ENCODE measurements at places on chromosomes 3 and 15.

- DNase-seq: no peak
Measured at GRCh38 chr3:136937851-136938250, 19.9 kb upstream of the IL20RB start.

GRCh38 chr3:62462104-62462762, 88.9 kb upstream of the FEZF2 start:
- no peak for DNase-seq

GRCh38 chr15:31060429-31061140, 40.9 kb downstream of the TRPM1 start:
- DNase-seq: no peak

DNA sequence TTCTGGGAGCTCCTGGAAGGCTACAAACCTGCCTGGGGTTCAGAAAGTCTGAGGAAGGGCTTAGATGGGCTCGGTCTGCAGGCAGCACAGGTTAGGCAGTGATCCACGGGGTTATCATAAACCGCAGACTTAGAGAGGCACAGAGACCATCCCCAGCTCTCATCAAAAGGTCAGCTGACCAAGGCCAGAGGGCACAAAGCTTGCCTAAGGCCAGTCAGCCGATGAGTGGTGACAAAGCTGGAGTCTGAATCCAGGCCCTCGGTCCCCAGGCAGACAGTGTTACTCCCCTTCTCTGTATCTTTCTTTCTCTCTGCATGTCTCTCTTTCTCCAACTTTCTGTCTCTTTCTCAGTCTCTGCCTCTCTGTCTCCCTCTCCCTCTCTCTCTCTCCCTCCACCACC, 56.5 kb downstream of the ADCY5 start:
- DNase-seq: no peak

GRCh38 chr15:93049914-93050578, 39.0 kb downstream of the RGMA start:
- DNase-seq: no peak

DNA sequence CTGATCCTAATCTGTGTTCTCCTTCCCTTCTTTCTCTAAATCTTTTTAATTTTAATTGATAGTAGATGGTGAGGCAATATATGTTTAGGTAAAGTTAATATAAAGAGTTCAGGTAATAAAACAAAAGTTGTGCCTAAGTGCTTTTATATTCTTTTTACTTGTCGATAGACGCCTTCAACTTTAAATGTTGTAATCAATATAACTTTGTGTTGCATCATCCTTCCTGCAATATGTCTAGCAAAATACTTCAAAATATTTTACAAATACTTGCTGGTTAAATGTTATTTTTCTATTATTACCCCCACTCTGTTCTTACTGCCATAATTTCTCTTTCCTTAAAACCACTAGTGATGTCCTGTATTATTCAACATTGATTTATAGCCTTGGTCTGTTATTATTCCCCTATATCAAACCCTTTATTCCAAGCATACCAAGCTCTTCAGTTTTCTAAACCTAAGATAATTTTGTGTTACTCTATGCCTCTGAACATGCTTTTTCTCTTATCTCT, 92.4 kb downstream of the NAALADL2 start:
- no peak for DNase-seq

DNA sequence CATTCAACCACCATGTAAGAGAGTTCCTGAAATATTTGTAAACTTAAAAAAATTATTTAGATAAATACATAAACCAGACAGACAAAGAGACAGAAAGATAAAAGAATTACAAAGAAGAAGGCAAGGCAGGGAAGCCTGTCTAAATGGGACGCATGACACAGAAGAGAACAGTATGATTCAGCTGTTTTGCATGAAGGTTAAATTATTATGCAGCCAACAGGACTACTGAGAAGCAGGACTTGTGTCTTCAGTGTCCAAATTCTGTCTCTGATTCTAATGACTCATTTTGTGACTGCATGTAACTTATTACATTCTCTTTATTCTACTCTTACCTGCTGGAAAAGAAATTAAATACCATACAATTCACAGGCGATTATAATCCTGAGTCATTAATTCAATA, 340.4 kb upstream of the KCNMB2 start:
- DNase-seq: no peak

DNA sequence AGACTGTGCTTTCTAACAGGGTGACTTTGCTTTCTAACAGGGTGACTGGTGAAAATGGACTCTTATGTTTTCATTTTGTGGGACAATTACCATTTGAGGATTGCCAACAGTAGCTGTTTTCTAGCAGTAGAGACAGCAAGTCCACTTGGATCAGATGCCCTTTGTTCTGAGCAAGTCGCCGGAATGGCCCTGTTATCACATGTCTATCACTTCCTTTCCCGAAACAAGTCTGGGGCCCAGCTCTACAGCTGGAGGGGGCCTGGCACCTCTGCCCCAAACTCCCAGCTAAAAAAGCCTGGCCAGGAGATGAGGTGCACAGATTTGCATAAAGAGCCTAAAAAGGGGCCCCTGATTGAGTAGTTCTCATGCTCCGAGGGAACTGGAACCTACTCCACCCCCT, 44.6 kb downstream of the THBS1 start:
- DNase-seq: no peak

GRCh38 chr15:101578443-101578894, 73.7 kb downstream of the TM2D3 start:
- DNase-seq: no peak

DNA sequence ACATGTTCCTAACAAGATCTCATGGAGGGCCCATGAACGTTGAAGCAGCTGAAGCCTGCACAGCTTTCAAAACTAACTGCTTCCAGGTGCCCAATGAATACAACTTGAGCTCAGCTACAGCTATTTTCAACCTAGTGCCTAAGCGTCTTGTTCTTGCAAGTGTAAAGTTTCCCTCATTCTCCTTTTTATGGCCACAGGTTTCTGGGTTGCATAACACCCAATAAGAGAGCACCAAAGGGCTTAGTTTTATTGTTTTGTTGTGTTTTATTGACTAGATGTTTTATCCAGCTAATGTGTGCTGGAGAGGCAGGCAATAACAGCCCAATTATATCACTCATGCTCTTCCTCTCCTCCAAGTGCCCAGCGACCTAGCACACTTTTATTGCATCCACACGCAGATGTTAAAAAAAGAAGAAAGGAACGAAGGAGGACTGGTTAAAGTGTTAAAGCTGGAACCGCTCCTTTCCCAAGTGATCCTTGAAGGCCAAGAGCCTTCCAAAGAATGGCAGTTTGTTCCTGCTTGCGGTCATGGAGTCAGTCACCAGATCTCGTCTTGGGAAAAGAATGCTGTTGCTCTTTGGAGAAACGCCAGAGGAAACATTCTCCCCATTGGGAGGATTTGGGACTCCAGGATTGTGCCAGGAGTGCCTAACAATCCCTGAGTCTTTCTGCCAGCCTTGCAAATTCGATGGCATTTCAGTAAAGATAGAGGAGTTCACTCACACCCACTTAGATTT, 156.9 kb downstream of the MEX3B start:
- DNase-seq: no peak

DNA sequence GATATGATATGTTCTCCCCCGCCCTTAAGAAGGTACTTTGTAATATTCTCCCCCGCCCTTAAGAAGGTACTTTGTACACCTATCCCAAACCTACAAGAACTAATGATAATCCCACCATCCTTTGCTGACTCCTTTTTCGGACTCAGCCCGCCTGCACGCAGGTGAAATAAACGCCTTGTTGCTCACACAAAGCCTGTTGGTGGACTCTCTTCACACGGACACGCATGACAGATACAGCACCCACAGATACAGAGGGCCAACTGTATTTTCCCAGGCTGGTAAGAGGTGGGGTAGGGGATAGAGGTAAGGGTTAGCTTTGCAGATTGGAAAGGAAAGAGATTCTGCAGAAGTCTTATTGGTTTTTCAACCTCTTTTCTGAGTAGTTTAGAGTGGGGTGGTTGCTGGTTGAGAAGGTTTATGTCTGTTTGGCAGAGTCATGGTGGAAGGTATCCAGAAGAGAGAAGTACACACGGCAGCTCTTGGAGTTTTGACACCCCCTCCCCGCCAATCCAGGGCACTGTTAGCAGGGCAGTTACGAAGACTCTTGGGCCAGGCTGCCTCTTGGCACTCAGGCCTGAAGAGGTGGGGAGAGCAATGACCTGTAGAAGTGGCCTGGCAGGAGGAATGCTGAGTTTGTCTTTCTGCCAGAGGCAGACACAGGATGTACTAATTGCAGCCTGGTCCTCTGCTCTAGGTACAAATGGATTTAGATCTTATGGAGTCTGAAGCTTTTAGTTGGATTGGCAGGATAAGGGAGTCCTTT, 36.0 kb upstream of the IDH2 start:
- no peak for DNase-seq

DNA sequence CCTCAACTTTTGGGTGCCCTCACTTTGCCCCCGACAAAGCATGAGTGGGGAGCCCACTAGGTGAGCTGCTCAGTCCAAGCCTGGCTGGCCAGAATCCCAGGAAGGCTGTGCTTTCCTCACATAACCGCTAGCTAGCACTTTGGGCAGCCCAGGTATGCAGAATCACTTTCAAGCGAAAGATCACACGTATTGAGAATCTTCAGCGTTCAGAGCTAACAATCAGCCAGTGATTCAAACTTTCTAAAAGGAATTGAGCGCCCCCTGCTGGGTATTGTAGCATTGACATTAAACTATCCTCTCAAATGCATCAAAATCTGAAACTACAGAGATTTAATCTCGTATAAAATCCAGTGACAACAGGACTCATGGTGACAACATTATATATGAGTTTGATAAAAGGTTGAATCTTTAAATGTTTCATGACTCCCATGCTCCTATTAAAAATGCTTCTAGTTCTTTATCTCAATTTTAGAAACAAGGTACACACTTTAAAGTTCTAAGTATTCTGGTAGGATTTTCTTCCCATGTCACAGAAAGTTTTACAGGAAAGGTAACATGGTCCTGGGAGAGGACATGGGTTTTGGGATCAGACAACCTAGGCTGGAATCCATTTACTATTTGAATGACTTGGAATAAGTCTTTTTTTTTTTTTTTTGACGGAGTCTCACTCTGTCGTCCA, 11.8 kb downstream of the ANAPC13 start:
- no peak for DNase-seq

DNA sequence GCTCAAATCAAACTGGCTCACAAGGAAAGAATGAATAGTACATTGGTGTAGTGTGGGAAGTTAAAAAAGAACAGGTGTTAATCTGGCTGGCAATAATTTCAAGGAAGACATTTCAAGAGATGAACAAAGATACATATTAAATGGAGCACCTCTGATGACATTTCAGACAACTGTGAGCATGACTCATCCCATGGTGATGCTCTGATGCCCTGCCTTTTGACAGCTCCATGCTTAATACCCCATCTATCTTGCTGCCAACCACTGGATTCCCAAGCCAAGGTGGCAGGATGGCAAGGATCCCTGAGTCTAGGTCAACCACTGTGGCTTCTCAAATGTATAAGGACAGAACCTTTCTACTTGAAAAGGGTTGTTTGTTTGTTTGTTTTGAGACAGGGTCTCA, 29.3 kb downstream of the LRRC2 start:
- DNase-seq: no peak

- no peak for DNase-seq
Measured at GRCh38 chr3:125406070-125406469, 30.9 kb upstream of the ZNF148 start.

DNA sequence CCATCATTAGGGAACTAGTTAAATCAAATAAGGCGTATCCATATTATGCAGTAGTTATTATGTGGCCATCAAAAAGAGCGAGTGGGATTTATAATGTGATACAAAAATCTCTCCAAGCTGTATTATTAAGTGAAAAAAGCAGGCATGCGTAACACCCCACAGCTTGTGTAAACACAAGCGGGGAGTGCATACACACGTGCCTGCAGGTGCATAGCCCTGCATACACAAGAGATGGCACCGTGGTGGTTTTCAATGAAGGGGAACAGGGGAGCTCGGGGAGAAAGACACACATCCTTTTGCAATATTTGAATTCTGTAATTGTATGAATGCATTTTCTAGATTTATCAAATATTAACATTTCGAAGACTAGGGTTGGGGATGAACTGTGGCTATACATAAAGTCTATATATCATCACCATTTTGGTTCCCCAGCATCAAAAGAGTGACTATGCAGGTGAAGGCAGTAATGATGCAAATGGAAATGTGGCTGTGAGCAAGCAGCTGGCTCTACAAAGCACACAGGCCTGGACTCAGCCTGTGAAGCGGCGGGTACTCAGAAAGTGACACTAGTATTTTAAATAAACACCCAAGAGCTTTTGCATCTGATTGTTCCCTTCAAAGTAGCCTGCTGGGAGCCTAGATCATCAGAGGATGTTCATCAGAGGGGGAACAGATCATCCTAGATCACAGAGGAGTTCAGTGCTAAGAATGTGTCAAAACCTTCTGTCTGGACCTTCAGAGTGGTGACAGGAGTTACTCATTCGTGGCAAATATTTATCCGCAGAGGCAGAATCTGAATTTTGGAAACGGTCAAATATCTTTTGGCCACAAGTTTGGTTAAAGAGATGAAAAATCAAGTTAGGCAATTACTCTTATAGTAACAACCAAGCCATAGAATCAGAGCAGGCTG, 9.4 kb upstream of the KIF7 start:
- DNase-seq: no peak

GRCh38 chr15:35306361-35306981, 221.4 kb upstream of the NANOGP8 start:
- no peak for DNase-seq

DNA sequence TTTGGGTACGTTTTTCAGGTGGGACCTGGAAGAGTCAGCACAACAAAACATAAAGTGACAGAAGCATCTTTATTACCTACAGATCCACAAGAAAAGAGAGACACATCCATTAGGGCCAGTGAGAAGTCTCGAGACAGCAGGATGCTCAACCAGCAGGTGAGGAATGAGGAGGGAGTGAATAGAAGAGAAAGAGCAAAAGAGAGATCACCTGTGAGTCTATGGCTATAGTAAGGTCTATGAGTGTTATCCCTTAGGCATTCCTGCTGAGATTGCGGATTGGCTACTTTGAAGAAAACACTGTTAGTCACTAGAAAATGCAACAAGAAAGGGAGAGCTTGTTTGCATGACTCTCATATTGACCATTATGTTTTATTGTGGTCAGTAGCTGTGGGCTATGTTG, 1556.2 kb upstream of the GBE1 start:
- DNase-seq: no peak

- no peak for DNase-seq
Measured at GRCh38 chr3:58880182-58880581, 169.6 kb downstream of the CFAP20DC start.

DNA sequence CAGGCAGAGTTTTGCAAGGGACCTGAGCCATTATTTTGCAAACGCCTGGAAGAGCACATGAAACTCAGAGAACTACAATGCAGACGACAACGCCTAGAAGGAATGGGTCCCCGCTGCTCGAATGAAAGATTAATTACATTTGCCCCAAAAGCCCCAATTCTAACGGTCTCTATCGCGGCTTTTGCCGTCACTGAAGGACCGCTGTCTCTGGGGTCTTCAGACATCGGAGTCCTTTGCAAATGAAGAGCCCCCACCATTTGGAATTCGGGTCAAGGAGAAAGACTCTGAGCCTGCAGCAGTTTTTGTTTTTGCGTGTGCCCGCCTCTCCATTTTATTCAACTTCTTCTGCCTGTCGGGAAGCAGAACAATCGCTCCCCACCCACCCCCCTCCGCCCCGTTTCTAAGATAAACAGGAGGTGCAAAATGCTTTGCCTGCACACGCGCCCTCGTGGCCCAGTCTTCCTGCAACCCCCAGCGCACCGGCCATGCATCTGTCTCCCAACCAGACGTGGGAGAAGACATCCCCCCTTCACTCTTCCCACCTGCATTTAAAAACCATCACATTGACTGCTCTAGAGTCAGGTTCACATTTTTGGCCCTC, 13.5 kb downstream of the SOX2 start:
- DNase-seq: peak; percentile 31
